CD4-positive, alpha-beta T cell treated with Interleukin-6 for 4 hours (primary cell): ENCODE measurements at places on chromosomes 4 and X.

DNA sequence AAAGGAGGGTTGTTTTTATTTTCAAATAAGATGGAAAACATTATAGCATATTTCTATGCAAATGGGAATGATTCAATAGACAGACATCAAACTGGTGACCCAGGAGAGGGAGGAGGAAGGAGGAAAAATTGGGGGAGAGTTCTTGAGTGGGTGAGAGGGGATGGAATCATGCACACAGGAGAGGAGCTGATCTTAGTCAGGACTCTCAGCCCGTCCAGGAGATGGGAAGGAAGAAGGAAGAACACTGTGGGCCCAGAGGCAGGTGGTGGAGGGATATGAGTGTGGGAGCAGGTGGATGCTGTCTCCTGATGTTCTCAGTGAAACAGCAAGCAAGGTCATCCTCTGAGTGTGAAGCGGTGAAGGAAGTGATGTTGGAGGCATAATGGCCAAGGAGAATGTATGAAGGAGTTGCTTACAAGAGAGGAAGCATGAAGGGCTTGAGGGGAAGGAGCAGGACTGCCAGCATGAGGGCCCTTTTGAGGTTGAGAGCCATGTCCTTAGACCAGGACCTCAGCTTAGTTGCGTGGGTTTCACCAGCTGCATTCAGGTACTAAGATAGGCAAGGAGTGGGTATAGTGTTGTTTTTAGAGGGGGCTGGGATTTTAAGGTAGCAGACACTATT, 161.7 kb upstream of the NAP1L5 start:
- no peak for DNase-seq

DNA sequence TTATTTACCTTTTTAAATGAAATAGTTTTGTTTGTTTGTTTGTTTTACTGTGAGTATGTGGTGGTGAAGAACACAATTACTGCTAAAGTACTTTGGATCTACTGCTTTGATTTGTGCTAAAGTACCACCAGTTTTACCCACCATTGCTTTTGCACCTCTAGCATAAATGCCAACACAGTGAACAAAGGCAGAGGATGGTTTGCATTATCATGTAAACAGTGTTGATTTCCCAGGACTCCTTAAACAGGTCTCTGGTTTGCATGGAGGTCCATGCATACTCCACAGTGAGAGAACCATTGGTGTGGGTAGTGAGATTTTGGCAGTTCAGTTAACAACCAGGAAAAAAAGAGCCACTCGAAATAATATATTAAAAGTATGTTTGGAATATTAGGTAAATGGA, 11.0 kb downstream of the FAT4 start:
- no peak for DNase-seq

GRCh38 chrX:120251471-120252011, 929 bp downstream of the ZBTB33 start:
- DNase-seq = peak; percentile 27

DNA sequence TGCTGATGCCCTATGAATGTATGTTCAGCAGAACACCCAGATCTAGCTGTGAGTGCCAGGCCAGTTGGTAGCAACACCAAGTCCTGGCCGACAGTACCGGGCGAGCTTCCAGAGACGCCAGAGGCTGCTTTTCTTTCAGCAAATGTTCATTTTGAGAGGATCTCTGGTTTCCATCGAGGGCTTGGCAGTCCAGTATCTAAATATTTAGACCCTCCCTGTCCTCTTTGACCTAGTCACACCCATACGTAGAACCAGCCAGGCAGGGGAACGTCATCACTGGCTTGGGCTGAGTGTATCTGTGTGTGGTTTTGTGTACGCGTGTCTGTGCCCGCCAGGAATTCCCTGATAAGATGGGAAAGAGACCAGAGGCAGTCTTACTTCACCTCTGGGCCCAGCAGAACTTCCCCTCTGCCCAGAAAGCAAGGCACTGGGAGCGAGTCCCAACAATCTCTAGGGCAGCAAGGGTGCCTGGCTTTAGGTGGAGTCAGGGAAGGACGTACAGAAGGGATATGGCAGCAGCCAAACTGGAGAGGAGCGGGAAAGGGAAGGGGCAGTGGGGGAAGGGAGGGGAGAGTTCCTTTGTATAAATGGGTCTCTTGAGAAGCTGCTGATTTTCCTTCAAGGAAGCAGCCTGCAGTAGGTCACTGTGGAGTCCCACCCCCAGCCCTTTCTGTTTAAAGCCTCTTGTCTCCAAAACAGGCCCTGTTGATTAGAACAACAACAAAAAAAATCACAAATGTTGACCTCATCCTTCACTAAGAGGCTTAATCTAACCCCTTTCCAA, 15.0 kb upstream of the ELF4 start:
- no peak for DNase-seq

DNA sequence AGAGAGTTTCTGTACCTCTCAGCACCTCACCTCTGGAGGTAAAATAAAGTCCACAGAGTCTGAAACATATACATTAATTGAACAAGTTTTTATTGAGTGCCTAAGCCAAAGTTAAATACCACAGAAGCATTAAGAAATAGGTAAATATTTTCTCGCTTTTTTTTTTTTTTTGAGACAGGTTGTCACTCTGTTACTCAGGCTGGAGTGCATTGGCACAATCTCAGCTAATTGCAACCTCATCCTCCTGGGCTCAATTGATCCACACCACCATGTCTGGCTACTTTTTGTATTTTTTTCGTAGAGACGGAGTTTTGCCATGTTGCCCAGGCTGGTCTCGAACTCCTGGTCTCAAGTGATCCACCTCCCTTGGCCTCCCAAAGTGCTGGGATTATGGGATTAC, 10.1 kb upstream of the FNIP2 start:
- no peak for DNase-seq

GRCh38 chr4:13570916-13571315, 26.6 kb upstream of the NKX3-2 start:
- DNase-seq = no peak

DNA sequence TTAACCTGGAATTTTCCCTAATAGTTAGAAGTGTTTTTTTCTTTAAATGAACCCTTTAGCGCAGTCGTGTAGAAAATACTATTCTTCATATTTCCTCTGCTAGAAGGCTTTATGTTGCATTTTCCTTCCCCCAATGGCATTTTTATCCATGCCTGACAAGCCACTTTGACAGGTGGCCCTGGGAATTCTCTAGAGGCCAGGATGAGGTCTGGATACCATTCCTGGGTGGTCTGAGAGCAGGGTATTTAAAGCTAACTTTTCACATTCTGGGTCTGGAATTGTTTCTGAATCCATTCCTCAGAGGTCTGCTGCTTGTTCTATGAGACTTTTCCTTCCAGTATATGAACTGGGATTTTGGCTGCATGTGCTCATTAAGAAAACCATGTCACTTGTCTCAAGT, 31.2 kb upstream of the PDGFRA start:
- DNase-seq = no peak

- no peak for DNase-seq
Observed at GRCh38 chr4:2552806-2553205, 16.4 kb downstream of the FAM193A start.

DNA sequence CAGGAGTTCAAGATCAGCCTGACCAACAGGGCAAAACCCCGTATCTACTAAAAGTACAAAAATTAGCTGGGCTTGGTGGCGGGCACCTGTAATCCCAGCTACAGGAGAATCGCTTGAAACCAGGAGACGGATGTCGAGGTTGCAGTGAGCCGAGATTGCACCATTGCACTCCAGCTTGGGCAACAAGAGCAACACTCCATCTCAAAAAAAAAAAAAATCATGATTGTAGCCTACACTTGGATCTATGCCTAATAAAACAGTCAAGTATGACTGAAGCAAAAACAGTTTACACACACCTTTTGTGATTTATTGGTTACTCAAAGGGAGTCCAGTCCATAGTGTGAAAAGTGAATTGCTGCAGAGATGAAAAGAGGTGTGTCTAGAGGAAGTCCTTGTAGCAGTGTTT, 34.7 kb upstream of the TASL start:
- no peak for DNase-seq

- no peak for DNase-seq
Observed at GRCh38 chrX:8773117-8773516, 28.1 kb downstream of the FAM9A start.

DNA sequence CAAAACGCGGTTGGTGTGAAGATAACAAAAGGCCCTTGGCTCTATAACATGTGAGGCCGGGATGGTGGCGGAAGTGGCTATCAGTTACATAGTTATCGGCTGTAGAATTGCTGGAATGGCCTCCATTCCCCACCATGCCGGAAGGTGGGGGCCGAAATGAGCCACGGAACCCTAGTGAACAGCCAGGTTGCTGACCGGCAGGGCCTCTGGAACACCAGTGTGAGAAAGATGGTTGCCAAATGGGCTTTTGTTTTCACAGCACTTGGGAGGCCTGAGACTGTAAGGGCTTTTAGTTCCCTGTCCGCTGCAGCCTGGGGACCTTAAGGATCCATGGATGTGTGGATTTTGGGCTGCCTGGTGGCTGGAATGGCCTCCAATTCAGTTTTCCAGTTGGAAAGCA, 23.3 kb upstream of the ARX start:
- DNase-seq = no peak

DNA sequence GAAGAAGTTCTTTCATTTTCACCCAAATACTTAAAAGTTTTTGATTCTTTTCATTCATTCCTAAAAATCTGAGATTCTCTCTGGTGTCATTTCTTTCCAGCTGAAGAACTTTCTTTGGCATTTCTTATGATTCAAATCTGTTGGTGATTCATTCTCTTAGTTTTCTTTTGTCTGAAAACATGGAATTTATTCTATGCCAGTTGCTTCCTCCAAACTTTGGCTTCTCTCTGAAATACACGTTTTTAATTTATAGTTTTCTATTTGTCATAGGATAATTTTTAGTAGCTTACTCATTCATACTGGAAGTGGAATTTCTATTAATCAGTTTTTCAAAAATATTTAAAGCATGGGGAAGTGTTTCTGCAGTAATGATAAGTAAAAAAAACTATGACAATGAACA, 1012.0 kb downstream of the RPA4 start:
- DNase-seq = no peak
